ENCODE measurements at places on chromosomes 7 and 10.
A peak's percentile ranks its signal among the peaks of the same experiment; 100 is the strongest.

GRCh38 chr10:29715296-29715695, 80.5 kb upstream of the SVIL start:
- no peak for DNase-seq

- DNase-seq, result no peak
These were observed 138.6 kb upstream of the GRB10 start for GRCh38 chr7:50921114-50921813.

- DNase-seq, result peak; percentile 71
These were observed at the start of gene CYTH3 for GRCh38 chr7:6272481-6273323. TSS of gene CYTH3 (minus strand) at chr7:6272624. CDS start at chr7:6272507, 117 bp downstream.

GRCh38 chr7:28296571-28297483, 115.5 kb upstream of the CREB5 start:
- DNase-seq, result peak; percentile 58

GRCh38 chr7:7512861-7513597, 22.6 kb downstream of the COL28A1 start:
- DNase-seq, result no peak

- no peak for DNase-seq
These were observed 36.3 kb downstream of the DRGX start for GRCh38 chr10:49359349-49360270.

All from stimulated activated CD4-positive, alpha-beta T cell treated with anti-CD3 and anti-CD28 coated beads, Interleukin-4, amount 100 ng/mL, for 24 hours (primary cell).